ENCODE measurements at places on chromosomes 7 and 10. TPM values are rescaled to one million over a fixed set of nuclear protein-coding genes. Genes with fewer than 3 reads are reported as not detected.

GRCh38 chr7:4151926-4152549, 530.1 kb upstream of the FOXK1 start:
- DNase-seq, result no peak

DNA sequence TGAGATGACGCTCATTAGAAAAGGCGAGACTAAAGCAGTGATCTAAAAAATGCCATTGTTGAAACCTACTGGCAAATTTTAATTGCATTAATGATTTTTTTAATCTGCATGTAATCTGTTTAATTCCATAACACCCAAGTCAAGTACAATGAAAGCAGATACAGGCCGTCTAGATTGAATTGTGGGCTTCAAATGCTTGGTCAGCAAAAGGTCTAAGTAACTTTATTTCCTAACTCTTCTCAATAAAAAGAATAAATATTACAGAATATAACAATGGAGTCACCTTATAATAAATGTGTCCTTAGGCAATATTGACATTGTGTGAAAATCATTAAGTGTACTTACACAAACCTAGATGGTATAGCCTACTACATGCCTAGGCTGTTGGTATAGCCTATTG, 20.6 kb downstream of the PDE1C start:
- no peak for DNase-seq

The IMMP2L gene
- 28.6 TPM for total RNA-seq

The PALD1 gene
- 0.38 TPM for total RNA-seq

GRCh38 chr10:117574498-117575146, 32.1 kb downstream of the EMX2 start:
- DNase-seq, result no peak

- DNase-seq, result no peak
These were observed 181.7 kb upstream of the GDF10 start for GRCh38 chr10:47118326-47118725.

Measured in Calu3 (cell line).